Non-pigmented ciliary epithelial cell (primary cell): ENCODE measurements at places on chromosomes 11 and 22.
A peak's percentile ranks its signal among the peaks of the same experiment; 100 is the strongest.

DNA sequence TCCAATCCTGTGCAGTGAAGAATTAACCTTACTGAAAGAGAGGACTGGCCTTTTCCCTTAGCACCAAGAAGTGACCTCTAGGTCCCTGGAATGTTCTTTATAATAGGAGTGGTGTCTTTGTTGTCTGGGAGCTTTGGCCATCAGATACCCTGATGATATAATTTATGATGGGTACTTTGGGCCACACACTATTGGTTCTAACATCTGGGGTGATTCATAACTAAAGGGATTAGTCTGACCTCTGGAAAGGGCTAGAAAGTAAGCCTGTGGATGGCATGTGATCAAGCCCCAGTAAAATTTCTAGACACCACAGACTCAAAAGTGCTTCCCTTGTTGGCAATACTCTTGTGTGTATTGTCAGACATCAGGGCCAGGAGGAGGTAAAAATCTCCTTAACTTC lies 891.2 kb downstream of the KCNA4 start:
- DNase-seq: no peak

DNA sequence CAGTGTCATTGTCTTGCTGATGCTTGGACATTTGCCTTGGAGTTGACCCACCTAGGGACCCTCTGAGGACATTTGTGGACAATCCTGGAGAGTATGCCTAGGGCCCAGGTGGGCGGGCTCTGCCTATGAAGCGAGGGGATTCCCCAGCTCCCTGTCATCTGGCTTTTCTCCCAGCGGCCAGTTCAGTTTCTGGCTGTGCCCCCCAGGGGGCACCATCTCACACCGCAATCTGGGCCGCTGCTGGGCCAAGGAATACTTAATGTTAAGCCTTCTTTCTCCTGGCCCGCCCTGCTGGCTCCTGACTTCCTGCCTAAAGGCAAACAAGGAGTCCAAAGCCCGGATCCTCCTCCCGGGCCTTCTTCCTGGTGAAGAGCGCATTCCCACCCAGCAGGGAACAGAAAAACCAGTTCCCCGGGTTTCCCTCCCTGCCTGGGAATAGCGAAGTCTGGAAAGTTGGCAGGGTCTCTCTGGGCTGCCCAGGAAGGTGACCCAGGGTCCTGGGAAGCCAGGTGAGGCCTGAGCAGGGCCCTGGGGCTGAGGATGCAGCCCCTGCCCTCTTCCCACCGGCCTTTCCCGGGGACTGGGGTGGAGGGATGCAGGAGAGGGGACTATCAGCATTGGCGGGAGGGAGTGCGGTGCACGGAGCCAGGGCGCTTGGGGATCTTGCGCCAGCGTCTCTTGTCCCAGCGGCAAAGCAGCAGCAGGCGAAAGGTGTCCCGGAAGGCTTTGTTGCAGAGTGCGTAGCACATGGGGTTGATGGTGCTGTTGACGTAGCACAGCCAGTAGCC lies 11.9 kb downstream of the CHRM1 start:
- DNase-seq: peak; percentile 18

DNA sequence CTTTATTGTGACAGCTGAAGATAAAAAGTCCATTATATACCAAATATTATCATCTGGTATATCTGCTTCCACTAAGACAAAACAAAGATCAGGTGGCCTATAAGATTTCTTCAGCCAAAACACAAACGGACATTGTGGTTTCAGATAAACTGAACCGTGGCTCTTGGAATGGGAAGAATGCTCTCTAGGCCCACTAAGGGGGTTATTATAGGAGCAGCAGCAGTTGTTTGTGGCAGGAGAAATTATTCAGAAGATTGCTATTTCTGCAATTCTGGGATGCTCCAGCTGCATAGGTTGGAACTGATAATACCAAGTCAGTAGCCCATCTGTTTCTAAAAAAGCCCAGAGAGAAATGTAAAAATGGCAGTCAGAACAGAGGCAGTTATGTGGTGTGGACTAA lies 145.3 kb downstream of the NCAM1 start:
- peak; percentile 62 for DNase-seq

- DNase-seq: no peak
Measured at GRCh38 chr11:130671801-130672700, 223.6 kb downstream of the ADAMTS15 start.

DNA sequence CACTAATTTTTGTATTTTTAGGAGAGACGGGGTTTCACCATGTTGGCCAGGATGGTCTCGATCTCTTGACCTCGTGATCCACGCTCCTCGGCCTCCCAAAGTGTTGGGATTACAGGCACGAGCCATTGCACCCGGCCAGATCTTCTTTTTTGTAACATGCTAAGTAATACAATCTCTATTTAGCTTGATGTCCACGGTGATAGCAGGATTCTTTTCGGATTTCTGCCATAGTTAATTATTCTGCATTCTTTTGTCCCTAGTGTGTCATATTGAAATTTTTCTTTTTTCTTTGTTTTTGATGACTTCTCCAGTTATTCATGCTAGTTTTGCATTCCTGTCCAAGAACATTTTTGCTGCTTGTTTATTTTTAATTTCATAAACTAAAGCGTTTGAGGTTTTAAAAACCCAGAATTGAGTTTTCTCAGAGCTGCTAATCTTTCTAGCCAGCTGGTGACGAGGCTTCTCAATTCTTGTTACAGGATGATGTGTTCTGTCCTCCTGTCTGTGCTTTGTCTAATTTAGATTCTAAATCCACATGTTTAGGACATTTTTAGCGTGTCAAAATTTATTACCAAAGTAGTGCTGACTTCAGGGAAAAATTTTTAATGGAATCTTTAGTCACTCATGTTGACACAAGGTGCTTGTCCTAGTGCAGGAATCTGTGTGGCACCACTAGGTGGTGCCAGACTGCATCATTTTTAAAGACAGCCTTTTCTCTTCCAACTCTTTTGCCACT lies 21.8 kb downstream of the NF2 start:
- DNase-seq: peak; percentile 60

GRCh38 chr11:107018219-107018901 lies at the start of gene GUCY1A2:
Gene GUCY1A2 (minus strand): TSS chr11:107018476. CDS start chr11:107018055, 421 bp downstream.
- DNase-seq: no peak

GRCh38 chr11:76627606-76628005 lies 42.9 kb downstream of the LRRC32 start:
- no peak for DNase-seq

DNA sequence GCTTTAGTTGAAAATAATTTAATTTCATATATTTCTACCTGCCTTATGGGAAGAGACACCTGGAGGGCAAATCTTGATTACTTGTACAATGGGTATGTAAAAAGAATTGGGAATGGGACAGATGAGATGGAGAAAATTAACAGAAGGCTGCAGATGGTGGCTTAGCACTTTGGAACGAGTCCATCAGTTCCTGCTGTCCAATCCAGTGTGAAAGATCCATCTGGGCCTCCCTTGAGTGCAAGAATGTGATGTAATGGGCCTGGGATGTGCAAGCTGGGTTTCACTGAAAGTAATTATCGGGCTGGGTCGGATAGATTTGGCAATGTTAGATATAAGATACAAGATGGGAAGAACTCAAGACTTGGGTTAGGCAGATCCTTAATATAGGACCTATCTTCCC lies 42.0 kb downstream of the CECR2 start:
- DNase-seq: no peak

GRCh38 chr11:70016666-70017367 lies 61.3 kb upstream of the ANO1 start:
- peak; percentile 55 for DNase-seq

DNA sequence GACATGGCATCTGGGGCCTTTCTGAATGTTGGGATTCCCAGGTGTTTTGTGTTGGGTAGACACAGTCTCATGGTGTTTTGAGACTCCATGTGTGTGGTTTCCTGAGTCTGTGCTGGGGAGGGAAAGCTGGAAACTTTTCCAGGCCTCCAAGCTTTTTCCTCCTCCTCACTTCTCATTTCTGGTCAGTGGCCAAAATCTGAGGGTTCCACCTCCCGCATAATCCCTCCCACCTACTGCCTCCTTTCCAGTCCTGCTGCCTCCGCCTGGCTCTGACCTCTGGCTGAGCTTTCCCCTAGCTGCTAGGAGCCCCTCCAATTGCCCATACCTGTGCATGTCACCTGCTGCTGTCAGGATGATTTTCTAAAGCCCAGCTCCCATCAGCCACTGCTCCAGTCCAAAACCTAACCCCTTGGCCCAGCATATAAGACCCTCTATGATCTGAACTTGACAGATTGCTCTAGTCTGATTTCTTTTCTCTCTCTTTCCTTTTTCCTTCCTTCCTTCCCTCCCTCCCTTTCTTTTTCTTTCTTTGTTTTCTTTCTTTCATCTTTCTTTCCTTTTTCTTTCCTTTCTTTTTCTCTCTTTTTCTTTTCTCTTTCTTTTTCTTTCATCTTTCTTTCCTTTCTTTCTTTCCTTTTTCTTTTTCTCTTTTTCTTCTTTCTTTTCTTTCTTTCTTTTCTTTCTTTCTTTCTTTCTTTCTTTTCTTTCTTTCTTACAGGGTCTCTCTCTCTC lies 51.4 kb upstream of the NECTIN1 start:
- no peak for DNase-seq

DNA sequence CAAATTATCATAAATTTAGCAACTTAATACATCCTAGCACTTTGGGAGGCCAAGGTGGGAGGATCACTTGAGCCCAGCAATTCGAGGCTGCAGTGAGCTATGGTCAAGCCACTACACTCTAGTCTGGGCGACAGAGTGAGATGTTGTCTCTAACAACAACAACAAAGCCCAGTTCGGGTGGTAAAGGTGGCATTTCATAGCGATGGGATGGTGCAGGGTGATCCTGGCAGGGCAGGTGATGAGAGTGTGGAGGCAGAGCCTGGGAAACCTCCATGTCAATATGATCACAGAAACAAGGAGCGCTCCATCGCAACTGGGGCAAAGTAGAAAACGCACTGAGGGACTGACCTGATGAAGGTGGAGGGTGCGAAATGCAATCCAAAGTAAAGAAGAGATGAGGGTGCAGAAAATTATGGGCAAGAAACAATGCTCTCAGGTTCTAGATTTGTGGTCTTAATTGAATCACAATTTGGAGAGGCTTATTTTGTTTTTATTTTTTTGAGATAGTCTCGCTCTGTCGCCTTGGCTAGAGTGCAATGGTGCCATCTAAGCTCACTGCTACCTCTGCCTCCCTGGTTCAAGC lies 32.8 kb upstream of the CLDN5 start:
- DNase-seq: no peak

DNA sequence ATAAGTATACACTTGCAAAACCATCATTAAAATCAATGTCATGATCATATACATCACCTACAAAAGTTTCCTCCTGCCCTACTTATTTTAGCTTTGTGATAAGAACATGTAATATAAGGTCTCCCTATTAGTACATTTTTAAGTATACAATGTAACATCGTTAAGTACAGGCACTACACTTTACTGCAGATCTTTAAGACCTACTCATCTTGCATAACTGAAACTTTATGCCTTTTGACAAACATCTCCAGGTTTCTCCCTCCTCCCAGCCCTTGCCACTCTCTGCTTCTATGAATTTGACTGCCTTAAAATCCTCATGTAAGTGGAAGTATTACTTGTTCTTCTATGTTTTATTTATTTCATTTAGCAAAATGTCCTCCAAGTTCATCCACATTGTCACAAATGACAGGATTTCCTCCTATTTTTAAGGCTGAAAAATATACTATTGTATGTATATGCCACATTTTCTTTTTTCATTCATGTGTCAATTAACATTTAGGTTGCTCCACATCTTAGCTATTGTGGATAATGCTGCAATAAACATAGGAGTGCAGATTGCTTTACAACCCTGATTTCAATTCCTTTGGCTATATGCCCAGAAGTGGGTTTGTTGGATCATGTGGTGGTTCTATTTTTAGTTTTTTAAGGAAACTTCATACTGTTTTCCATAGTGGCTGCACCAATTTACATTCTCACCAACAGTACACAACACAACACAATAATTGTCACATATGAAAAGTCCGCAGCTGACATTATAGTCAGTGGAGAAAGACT lies 471.1 kb upstream of the ANO3 start:
- peak; percentile 10 for DNase-seq

- no peak for DNase-seq
Measured at GRCh38 chr11:36350137-36350513, 54.0 kb downstream of the PRR5L start.

- DNase-seq: no peak
Measured at GRCh38 chr22:37174964-37175363, 13.1 kb downstream of the C1QTNF6 start.

DNA sequence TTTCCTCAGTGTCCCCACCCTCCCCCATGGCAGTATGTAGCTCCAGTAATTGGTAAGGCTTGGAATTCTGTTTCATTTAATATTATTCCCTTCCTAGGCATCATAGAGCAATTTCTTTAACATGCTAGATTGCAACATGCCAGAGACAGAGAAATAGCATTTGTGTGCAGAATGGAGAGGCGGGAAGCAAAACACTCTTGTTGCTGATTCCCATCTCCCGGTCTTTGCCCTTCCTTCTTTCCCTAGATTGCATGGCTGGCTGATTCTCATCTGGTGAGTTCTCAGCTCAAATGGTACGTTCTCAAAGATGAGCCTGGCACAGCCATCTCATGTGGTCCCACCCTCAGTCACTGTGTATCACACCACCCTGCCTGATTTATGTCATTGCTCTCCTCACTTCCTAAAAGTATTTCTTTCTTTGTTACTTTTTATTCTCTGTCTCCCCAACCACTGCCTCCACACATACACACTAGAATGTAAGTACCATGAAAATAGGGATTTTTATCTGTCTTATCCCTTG lies 66.9 kb downstream of the ARFGAP2 start:
- no peak for DNase-seq

DNA sequence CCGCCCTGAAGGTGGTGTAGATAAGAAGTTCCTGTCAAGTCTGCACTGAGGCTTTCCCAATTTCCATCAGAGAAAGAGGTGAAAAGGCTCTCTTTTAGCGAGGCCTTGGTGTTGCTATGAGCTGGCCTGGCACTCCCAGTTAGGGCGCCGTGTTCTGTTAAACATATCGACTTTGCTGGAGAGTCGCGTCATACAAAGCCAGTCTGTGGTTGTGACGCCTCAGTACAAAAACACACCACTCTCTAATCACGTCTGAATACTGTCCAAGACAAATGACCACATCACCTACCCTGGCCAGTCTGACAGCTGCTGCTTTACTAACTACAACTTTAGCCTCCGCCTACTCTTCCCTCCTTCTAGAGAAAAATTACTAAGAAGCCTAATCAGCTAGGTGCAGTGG lies 8.0 kb upstream of the TOLLIP start:
- DNase-seq: no peak

DNA sequence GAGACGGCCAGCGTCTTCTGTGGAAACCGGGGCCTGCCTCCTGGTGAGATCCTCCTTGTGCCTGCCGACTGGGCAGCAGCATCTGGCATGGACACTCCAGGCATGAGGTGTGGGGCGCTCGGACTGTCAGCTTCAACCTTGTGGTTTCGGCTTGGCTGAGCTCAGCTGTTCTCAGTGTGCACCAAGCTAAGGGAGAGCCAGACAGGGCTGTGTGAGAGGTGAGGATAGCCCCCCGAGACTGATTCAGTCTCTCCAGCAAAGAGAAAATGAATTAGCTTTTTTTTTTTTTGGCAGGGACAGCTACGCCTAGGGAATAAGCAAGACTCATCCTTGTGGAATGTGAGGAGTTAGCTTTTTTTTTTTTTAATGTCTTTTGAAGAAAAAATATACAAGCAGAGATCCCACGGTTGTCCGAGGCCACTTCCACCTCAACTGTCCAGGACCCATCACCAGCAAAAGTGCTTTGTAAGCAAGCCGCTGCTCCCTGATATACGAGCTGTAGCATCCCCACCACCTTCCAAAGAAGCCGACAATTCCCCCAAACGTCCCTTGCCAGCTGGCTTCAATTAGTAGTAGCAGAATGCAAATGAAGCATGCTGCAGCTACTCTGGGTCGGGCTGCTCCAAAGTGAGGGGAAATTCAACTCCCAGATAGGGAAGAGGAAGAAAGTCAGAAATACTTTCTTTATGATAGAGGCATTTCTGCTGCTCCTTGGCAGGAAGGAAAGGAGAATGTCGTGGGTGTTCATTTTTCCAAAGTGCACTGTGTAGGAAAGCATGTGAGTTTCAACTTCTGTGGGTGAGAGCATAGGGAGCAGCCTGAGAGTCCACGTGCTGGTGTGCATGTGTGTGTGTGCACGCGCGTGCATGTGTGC lies 9.7 kb upstream of the THY1 start:
- DNase-seq: peak; percentile 35
